ENCODE measurements at places on chromosomes 16 and 17.
A peak's percentile ranks its signal among the peaks of the same experiment; 100 is the strongest.

DNA sequence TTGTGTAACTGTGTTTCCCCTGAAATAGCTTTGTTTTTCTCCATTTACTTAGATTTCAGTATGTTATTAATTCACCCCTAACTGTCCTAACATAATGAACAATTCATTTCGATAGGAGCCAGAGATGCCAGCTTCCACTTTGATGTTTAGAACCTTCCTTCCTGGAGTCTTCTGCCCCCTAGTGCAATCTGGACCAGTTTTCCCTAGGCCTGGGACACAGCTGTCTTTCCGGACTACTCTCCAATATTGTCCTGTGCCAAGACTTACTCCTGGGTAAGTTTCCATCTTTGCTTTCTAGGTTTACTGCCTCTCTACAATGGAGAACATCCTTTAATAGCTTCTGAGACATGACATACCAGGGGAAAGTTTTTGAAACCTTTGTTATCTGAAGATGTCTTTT is 12.8 kb downstream of the RECQL5 start:
- no peak for DNase-seq

GRCh38 chr16:31707743-31708335 is 165.8 kb upstream of the ZNF267 start:
- peak; percentile 5 for DNase-seq

DNA sequence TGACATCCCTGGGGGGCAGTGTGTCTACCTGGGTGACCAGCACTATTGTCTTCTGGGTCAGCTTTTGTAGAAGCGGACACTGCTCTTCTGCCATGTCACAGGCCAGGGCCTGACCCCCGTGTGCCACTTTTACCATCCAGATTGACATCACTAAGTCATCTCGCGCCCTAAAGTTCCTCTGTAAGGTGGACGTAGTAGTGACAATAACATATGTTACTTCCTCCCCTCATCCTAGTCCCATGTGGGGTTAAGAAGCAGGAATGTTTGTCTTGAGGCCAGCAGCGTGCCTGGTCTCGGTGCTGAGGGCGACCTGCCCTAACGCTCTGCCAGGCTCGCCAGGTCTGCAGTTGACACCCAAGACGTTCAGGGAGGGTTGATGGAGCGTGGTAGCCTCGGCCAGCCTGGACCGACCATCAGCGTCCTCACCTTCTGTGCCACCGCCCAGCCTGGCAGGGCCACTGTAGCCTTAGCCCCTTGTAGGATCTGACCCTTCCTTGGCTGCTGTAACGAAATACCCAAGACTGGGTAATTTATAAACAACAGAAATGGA is 20.7 kb downstream of the GAA start:
- DNase-seq = no peak

DNA sequence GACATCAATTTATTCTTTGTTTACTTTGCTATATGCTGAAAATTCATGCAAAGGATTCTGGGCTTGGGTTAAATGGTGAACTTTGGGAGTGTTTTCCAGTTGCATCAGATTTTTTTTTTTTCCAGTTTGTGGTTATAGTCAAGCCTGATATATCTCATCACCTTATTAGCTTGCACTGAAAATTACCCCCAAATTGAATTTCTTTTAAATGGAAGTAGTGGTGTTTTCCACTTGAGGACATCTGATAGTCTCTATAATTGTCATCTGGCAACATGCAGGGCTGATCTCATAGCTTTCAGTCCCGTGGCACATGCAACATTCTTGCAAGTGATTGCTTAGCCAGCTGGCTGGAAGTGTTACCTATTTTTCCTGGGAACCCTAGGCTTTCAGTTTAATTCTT is 4.7 kb upstream of the KRTAP3-1 start:
- DNase-seq = no peak

- DNase-seq = no peak
These were observed 8.0 kb downstream of the SYNGR3 start for GRCh38 chr16:1997494-1998359.

- DNase-seq = peak; percentile 44
These were observed 13.4 kb downstream of the GINS2 start for GRCh38 chr16:85675251-85675874.

DNA sequence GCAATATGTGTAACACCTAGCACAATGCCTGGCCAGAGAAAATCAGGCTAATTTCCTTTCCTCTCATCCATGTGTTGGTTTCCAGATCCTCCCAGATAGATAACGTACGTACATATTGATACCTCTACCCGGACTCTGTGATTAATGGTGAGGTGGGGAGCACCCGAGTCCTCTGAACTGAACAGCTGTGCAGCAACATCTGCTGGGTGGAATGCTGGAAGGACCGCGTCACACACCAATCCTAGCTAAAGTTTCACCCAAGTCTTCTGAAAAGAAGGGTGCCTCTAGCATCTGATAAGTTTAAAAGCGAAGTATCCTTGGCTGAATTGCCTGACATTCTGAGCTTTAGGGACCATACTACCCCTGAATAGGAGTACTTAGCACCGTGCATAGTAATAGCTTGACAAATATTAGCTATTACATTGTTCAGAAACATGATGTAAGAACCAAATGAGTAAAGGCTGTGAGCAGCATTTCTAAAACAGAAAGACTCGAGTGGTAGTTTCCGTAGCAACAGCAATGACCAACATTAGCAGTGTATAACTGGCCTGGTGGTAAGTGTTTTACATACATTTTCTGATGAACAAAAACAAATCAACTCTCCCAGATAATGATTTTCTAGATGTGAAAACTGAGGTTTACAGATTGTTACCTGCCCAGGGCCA is 91.4 kb downstream of the SYCE1L start:
- DNase-seq = no peak

DNA sequence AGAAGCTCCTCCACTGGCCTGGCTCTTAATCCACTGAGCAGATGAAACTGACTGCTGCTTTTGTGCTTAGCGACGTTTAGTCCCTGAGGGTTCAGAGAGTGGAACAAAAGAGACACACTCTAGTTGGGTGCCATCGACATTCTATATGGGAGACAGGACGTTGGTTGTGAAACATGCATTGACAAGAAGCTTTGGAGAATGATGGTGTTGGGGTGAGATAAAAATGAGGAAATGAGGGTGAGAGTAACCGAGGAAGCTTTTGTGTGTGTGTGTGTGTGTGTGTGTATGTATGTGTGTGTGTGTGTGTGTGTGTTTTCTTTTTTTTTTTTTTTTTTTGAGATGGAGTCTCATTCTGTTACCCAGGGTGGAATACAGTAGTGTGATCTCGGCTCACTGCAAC is 89.5 kb downstream of the ABCC1 start:
- DNase-seq = no peak

DNA sequence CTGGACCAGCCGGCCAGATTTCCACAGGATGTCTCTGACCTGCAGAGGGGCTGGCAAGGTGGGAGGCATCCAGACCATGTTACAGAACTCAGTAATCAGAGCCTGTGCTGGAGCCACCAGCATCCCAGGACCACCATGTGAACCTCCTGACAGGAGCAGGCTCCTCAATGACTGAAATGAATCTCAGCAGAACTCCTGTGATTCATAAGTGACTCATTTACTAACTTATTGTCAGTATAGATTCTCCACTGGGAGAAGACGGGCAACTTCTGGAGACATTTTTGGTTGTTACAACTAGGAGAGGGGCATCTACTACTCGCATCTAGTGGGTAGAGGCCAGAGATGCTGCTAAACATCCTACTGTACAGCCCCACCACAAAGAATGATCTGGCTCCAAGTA is 3.1 kb upstream of the WWOX start:
- no peak for DNase-seq

DNA sequence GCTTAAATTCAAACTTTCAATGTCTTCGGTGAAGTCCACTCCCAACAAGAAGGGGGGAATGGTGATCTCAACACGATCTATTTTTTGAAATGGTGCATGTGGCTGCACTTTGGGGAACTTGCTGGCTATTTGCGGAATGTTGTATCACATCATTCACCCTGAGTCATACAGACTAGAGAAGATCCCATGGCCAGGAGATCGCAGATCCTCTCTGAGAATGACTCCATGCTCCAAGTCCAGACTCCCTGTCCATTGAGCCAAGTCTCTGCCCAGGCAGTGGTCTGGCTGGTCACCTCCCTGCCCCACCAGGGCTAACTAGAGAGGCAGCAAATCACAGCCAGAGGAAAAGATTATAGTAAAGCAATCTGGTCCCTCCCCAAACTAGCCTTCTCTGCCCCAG is 120.6 kb downstream of the XYLT1 start:
- DNase-seq = no peak

- DNase-seq = peak; percentile 65
These were observed 5.8 kb upstream of the CBX4 start for GRCh38 chr17:79844869-79845600.

- DNase-seq = no peak
These were observed 12.4 kb upstream of the ST6GALNAC2 start for GRCh38 chr17:76598004-76598439.

DNA sequence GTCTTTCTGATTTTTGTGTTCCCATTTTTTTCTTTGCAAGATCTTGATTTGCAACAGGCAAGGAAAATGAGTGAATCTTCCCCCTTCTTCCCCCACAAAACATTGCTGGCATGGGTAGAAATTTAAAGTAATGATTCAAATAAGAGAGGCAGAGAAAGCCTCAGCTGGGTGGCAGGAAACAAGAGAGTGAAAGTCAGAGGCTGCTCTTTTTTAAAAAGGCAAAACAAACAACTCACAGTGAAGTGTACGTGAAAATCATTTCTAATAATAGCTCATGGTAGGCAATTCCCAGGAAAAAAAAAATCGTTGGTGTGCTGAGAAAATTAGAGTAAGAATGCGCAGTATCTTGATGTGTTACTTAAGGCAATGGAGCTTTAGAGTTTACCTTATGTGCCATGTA is 229.5 kb downstream of the FTO start:
- DNase-seq = no peak

DNA sequence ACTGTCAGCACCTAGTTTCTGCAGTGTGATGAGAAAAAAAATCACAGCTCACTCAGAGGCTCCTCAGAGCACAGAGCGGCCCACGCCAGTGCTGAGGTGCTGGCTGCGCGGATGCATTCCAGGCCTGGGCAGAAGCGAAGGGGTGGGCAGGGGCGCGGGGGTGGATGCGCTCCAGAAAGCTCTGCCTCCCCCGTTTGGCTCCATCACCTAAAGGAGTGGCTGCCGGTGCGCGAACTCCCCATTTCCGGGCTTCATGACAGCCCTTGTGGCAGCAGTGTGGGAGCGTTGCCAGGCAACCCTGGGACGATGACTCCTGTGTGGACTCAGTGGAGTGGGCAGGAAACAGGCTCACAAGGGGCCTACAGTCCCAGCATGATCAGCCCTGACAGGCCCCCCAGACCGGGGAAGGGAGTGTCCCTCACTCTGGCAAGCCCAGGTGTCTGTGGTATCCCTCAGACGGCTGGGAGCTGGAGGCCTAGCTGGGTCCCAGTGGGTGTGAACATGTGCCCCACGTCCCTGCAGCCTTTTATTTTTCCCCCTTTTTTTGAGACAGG is 32.8 kb upstream of the NUDT16L1 start:
- DNase-seq = no peak

DNA sequence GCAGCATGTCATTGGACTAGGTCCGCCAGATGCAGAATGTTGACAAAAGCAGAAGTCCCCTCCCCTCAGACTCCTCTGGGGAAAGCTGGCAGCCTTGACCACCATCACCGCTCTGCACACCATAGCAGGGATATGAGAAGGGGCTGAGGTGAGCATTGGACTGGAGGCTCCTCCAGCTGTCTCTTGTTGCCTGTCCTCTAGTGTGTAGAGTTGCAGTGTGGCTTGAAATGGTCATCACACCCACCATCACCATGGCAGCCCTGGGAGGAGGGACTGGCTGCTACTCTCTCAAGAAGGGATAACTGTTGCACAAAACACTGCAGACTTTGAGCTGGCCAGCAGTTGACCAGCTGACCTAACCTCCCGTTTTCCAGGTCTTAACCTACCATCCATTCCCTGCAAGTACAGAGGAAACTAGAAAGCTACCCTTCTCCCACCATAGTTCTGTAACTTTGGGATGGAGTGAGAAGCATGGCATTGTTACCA is 38.3 kb downstream of the HLF start:
- DNase-seq = no peak

GRCh38 chr17:37506678-37507077 is 17.0 kb downstream of the DUSP14 start:
- DNase-seq = peak; percentile 51

DNA sequence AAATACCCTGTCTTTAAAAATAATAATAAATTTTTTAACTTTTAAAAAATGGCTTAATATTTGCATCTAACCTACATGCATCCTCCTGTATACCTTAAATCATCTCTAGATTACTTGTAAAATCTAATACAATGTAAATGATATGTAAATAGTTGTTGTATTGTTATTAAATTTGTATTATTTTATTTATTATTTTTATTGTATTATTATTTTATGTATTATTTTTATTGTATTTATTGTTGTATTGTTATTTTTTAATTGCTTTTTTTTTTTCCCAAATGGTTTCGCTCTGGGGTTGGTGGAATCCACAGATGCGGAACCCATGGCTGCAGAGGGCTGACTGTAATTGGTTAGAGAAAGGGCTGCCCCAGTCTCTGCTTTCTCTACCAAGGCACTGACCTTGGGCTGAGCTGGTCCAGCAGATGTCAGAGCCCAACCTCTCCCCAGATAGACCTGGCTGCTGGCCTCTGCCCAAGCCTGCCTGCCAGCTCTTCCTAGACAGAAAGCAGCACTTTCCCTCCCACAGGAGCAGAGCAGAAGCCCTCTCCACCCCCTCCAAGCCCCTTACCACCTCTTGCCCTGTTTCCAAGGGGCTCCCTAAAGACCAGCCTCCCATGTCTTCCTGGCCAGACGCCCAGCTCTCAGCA is 183.8 kb downstream of the GSG1L start:
- no peak for DNase-seq

GRCh38 chr17:10775058-10775457 is 28.8 kb downstream of the TMEM238L start:
- DNase-seq = no peak

DNA sequence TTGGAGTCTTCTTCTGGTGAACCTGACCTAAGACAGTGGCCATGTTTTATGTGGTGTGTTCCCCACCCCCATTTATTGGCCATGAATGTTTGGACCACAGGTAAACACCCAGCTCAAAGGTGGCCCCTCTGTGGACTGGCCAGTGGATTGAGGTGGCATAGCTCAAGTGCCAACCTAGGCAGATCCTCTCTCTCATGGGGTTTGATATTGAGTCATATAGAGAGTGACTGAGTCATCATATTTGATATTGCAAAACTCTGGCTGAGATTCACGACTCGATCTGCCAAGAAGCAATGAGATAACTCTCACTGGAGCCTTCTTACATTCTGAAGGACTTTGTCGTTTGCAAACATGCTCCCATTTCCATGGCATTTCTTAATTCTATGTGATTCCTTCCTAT is 10.5 kb upstream of the TEKT3 start:
- no peak for DNase-seq

GRCh38 chr16:62870554-62870953 is 834.3 kb upstream of the CDH8 start:
- DNase-seq = no peak

GRCh38 chr17:57993471-57994365 is 5.7 kb upstream of the VEZF1 start:
- no peak for DNase-seq

GRCh38 chr16:35011-35677 is 18.3 kb downstream of the POLR3K start:
- DNase-seq = no peak

GRCh38 chr17:46883871-46884520 is 32.6 kb downstream of the WNT9B start:
- DNase-seq = no peak

Data from K562 (cell line).